ENCODE measurements at places on chromosomes 5 and 9.

DNA sequence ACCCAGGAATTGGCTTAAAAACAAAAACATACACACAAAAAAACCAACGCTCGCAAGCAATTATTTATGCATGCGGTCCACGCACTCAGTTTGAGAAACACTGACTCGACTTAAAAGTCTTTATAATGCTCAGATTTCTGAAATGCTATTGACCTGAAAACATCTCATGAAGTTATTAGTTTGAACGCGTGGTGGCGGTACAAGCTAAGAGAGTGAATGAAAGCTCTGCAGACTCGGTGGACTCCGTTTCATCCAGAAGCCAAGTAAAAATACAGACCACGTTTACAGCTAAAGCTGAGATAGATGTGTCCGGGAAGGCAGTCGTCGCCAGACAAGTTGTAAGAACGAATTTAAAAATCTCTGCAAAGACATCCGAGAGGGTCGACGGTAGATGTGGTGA lies at the start of gene PCDHB6:
TSS of gene PCDHB6 (plus strand) at position 246 of the 400 bp plus-strand sequence. CDS start 201 bp downstream, outside the sequence.
- DNase-seq, result no peak

GRCh38 chr5:94830520-94830919 lies 212.1 kb downstream of the SLF1 start:
- DNase-seq, result no peak

DNA sequence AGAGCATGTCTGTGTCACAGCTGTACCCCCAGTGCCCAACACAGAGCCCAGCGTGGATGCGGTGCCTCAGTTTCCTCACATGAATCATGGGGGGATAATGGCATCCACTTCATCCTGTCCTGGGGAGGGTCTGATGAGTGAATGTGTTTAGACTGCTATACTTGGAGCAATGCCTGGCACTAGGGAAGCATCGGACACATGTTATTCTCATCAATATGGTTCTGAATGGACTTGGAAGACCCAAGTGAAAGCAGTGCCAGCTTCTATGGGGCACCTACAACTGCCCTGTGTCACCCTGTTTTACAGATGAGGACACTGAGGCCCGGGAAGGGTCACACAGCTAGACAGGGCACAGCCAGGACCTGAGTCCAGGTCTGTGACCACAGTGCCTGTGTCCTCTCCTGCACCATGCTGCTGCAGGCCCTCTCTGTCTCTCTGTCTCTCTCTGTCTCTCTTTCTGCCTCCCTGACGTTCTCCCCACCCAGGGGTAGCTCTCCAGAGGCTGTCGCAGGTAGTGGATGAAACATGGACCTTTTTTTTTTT lies 42.3 kb upstream of the NEK6 start:
- no peak for DNase-seq

- DNase-seq, result no peak
Measured at GRCh38 chr5:332843-333242, 11.3 kb downstream of the AHRR start.

DNA sequence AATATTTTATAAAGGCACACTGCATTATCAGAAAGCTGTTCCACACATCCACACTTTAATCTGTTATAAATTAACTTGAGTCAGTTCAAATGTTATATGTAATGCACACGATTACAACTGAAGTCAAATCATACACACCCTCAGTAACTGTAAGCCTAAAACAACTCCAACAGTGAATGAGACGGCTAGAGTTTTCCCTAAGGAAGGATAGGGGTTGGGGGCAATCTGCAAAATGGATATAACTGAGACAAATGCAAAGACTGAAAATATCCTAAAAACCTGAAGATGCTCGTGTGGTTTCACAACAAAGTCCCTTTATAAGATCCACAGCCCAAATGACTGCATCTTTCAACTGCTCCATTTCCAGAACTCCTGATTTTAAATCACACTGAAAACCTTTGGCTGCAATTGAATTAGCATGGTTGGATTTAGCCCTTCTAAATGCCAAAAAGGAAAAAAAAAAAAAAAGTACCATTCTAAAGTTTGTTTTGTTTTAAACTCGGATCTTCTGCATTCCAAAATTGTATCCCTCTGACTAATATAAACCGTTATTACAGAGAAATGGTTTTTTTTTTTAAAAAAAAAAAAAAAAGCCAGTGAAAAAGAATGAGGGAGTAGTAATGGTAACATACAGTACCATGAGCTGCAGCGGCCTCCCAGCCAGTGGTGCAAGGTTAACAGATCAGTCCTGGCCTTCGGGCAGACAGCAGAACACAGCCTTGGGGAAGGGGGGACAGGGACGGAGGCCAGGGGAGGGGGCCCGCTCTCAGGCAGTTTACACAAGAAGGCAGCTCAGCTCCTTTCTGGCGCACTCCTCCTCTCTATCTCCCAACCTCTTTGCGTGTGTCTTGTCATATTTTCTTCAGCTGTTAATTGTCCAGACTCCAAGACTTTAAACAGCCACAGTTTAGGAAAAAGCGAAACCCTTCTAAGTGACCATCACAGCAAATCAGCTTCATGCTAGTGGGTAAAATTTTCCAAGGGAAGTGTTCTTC lies 166.1 kb downstream of the BNC2 start:
- peak; percentile 59 for DNase-seq

GRCh38 chr9:5632540-5632939 lies 3.6 kb downstream of the RIC1 start:
- no peak for DNase-seq

- DNase-seq, result no peak
Measured at GRCh38 chr5:32512926-32513325, 68.4 kb upstream of the ZFR start.

- DNase-seq, result no peak
Measured at GRCh38 chr5:156396063-156396829, 69.3 kb downstream of the SGCD start.

- no peak for DNase-seq
Measured at GRCh38 chr5:65125591-65126541, 355.9 kb downstream of the ADAMTS6 start.

GRCh38 chr5:95918421-95919006 lies 43.1 kb downstream of the ELL2 start:
- no peak for DNase-seq

DNA sequence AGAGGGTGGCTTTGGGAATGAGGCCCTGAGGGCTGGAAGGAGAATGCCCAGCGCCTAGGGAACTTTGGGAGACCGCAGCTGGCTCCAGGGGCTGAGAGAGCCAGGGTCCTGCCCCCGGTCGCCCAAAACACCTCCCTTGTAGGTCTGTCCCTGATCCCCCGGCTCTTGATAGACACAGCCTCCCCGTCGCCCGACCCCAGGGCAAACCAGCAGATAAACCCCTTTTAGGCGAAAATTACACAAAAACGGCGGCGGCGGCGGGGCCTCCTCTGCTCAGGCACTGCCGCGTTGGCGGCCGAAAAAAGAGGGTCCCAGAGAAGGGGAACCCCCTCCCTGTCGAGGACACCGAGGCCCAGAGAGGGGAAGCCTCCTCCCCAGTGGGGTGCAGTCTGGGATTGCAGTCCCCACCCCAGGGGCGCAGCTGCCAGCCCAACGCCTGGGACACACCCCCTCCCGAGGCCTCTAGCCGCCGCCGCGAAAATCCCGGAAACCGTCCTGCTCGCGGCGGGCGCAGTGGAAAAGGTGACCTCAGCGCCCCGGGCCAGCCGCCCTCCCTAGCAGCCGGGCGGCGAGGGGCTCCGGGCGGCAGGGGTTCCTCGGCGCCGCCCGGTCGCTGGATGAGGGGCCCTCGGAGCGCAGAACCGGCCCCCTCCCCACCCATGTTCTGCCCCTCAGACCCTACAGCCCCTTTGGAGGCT lies 3.1 kb upstream of the BARX1 start:
- DNase-seq, result no peak

- no peak for DNase-seq
Measured at GRCh38 chr9:33809506-33809905, 7.5 kb upstream of the UBE2R2 start.

- no peak for DNase-seq
Measured at GRCh38 chr9:76431601-76432000, 27.4 kb upstream of the GCNT1 start.

DNA sequence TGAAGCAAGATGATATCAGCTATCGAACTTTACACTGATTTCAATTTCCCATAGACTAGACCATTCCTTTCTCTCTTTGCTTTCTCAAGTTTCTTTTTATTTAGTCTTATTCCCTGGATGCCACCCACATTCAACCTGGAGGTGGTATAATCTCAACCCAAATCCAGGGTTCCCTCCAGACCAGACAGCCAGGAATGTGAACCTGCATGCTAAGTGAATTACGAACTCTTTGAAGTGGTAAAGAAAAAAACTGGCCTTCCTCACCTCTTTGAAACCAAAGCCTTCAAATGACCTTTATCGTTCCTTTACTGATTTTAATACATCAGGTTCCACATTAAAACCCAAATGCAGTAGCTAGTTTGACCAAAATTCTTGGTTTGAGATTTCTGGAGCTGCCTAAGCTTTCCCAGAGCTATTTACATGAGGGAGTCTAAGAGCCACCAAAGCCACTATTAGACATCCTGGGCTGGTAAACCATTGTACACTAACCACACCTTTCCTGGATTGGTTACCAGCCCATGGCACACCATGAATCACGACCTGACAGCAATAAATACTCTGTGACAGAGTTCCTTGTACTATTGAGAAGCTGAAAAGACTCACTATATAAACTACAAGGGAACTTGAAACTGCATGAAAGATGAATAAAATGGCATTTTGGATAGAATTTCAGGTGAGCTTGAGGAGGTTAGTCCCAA lies 323.7 kb downstream of the ADAMTS6 start:
- no peak for DNase-seq

DNA sequence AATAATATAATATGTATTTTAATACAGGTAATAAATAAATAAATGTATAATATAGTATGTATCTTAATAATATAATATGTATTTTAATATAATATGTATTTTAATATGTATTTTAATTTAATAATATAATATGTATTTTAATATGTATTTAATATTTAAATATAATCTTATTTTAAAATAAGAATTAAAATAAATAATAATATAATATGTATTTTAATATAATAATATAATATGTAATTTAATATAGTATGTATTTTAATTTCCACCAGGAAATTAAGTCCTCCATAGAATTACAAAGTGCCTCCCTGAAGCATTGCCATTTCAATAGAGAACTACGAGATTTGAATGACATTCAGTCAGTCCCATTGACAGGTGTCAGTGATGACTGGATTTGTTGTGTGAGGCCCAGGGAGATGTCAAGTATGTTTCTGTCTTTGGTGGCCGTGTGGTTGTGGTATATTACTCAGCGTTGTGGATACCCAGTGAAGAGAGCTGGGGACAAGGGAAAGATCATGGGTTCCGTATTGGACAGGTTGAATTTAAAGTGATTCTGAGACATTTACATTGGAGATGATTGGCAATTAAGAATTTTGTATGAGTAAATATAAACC lies 14.2 kb upstream of the C5orf46 start:
- DNase-seq, result no peak

DNA sequence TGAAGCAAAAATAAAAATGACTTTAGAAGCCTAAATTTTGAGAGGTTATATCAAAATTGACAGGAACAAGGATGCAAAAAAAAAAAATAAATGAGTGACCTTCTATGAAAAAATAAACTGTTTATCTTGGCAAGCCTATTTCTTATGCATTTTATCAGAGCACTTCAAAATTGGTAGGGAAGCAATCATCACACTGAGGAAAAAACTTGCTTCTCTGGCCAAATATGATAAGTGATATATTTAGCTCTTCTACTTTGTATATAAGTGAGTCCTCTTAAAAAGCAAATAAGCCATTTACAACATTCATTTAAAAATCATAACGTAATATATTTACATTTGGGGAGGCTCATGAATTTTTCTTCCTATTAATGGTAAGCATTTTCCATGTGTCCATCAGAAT lies 287.1 kb downstream of the FBXL17 start:
- no peak for DNase-seq

DNA sequence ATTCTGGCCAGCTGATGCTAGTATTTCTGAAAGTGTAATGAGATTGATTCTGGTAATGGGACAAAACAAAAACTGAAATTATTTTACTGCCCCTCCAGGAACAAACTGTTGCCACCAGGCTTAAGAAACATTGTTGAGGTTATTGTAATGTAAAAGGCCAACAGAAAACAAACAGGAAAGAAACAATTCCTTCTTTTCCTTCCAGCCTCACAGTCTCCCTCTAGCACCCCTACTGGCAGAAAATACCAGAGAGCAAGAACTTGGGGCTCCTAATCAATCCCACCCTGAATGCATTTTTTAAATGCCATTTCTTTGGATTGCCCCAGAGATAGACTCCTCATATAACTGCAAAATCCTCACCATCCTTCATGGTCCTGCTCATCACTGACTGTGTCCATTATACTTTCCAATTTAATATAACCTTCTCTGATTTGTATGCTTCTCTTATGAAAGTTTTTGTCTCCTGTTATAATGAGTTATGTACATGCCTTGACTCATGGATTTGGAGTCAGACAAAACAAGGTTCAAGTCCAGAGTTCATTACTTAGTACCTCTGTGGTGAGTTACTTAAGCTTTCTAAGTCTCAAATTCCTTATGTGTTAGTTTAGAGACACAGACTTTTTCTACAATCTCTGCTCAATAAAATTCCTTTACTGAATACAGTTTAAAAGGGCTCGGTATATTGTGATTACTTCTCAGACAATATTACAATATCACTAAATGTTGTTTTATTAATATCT lies 157.9 kb upstream of the FBN2 start:
- no peak for DNase-seq

- DNase-seq, result no peak
Measured at GRCh38 chr5:77077829-77078176, 9.3 kb downstream of the ZBED3 start.

DNA sequence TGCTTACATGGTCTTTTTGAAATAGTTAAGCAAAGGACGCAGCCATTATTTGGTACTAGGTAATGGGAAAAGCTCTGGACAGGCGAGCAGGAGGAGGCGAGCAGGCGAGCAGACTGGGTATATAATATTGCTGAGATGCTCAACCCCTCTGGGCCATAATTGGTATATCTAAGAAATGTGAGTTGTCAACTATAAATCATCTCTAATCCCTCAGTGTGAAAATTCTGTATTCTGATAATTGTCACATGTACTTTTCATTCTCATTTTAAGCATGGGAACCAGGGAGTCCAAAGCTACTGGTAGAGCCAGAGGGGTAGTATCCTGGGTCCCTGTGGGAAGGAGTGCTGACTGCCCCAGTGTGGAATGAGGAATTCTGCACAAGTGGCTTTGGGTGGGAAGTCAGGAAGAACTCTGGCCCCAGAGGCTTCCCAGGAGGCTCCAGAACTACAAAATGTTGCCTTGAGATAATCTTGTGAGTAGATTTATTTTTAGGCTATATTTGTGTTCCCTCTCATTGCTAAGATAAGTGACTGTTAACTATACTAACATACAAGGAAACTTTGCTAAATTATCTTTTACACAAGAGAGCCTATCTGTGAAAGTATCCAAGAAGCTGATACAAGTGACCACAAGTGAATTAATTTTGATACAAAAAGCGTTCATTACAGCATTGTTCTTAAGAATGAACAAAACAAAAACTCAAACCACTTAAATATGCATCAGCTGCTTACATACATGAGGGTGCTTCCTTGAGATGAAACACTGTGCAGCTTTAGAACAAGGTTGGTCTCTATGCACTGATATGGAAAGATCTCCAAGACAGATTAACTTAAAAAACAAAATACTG lies 70.5 kb upstream of the TNFAIP8 start:
- no peak for DNase-seq
